NCI-H510A (cell line): ENCODE measurements at places on chromosomes 3 and 15.

GRCh38 chr3:181797431-181797830 lies 85.7 kb downstream of the SOX2 start:
- no peak for DNase-seq

- DNase-seq = peak; percentile 59
These were observed 112.9 kb downstream of the CORO2B start for GRCh38 chr15:68691705-68692104.

GRCh38 chr15:78061963-78062427 lies 15.5 kb downstream of the TBC1D2B start:
- no peak for DNase-seq

DNA sequence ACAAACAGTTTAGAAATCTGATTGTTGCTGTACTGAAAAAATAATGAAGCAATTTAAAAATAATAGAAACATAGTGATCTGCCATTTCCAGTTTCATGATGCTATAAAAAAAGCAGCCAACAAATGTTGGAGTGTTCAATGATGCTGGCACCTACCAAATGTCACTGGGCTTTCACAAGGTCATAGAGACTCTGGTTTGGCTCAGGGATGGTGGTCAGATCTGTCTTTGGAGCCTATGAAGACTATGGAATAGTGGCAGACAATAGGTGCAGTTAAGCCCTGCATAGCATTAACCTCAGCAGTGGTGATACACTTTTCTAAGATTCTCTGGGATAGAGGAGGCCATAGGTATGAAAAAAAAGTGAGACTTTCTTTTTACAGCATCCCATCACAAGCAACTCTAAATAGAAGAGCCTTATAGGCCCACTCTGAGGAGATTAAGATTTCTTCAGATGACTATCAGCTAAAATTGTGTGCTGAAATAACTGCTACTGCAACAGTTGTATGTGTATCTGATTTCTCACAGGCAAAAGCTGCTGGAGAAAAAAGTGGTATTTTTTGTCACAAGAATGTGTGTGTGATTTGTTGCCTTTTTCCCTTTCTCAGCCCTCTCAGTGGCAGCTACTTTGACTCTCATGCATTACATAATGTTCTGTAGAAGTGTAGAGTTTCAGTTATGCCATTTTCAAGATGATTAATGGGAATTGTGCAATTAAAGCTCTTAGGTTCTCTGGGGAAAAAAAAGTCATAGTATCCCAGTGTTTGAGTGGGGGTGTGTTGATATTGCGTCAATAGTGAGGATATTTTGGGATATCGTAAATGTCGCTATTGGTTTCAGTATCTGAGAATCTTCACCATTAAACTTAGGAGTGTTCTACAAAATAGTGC lies 137.4 kb downstream of the MBNL1 start:
- DNase-seq = no peak

GRCh38 chr15:97730315-97730714 lies 230.2 kb upstream of the ARRDC4 start:
- no peak for DNase-seq

GRCh38 chr3:113279686-113280085 lies 68.3 kb downstream of the BOC start:
- no peak for DNase-seq

- no peak for DNase-seq
These were observed 275.4 kb downstream of the ABHD5 start for GRCh38 chr3:43966126-43966525.

GRCh38 chr3:61877359-61878138 lies 316.2 kb downstream of the PTPRG start:
- DNase-seq = no peak

- DNase-seq = no peak
These were observed 72.9 kb downstream of the CLASP2 start for GRCh38 chr3:33645060-33645647.

- DNase-seq = no peak
These were observed 92.0 kb upstream of the VGLL3 start for GRCh38 chr3:87082796-87083440.

GRCh38 chr3:136196064-136196400 lies at the start of gene MSL2:
Gene MSL2, minus strand, starts transcription at chr3:136196335. Its CDS starts 1,222 bp downstream, at chr3:136195113.
- no peak for DNase-seq

DNA sequence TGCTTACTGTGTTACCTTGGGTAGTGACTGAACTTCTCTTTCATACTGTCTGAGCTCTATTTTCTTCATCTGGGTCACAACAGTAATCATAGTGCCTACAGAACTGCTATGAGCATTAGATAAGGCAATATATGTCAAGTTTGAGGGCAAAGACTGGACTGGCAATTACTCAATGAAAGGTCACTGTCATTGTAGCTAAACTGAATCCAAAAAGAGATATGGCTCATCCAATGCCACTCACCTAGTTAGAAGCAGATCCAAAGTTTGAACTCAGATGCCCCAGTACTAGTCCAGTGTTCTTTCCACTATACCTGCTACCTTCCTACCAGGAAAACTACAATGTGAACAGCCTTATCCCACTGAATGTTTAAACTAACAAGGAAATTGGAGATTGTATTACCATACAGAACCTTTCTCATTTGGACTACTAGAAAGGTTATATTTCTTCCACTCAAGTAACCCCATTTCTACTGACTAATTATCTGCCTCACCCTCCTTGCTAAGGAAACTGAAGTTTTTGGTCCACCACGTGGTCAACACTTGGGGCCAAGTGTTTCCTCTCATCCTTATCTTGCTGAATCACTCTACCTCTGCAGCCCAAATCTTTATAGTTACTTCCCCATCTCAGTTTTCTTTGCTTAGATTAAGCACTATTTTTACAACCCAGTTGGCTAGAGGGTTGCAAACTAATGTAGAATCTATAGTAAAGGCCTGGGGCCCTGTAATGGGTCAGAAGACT lies 202.3 kb upstream of the LPP start:
- DNase-seq = no peak

DNA sequence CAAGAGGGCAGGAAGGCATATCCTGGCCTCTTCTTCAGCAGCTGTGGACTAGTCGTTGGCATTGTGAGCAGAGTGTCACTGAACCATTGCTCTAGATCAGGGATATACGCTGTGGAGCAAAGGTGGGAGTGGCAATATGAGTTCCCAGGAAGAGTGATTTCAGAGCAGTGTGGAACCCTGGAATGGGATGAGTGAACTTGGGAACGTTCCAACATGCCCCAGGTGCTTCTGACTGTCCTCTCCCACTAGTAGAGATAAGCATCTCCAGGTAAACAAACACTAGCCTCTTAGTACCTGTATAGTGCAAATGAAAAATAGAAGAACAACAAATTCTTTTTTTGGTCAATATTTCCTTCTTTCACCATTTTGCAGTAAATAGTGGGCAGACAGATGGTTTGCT lies 123.6 kb upstream of the VEPH1 start:
- no peak for DNase-seq
